Cardiac ventricle fibroblast (primary cell): ENCODE measurements at places on chromosomes 6 and 20. TPM values are rescaled to one million over a fixed set of nuclear protein-coding genes. Genes with fewer than 3 reads are reported as not detected.

BTN1A1 gene
- not detected in 2 replicates for total RNA-seq

VNN1 gene
- 0.06 TPM in 1 of 2 replicates, not detected in the other for total RNA-seq

HDGFL1 gene
- total RNA-seq: not detected in 2 replicates

CHRNA4 gene
- 0.05 TPM in 1 of 2 replicates, not detected in the other for total RNA-seq

VARS1 gene
- total RNA-seq: 54.7 and 63.3 TPM in 2 replicates

ZBTB2 gene
- 6.6 and 8.4 TPM in 2 replicates for total RNA-seq

CALHM6 gene
- total RNA-seq: 2.8 and 5.1 TPM in 2 replicates
